ENCODE measurements at places on chromosomes 1 and 21. TPM values are rescaled to one million over a fixed set of nuclear protein-coding genes. Genes with fewer than 3 reads are reported as not detected.

TIMM17A gene
- 75.8 TPM for total RNA-seq

DNA sequence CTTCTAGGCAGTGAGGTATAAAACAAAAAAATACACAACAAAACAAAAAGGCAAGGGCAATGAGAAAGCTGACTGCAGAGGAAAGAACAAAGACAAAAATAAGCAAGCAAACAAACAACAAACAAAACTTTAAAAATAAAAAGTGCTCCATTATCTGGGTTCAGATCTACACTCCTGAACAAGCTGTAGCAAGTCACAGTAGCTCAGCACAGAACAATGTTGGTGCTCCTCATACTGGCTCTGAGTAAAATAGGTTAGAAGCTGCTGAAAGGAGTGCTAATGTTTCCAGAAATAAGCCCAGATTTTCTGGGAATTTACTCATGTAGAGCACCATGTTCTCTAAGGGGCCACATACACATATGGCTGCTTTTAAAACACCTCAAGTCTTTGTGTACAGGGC is 16.6 kb upstream of the DUSP10 start:
- H3K36me3 ChIP-seq = peaks cover 11% of the 10 kb centered on the region
- H3K27ac ChIP-seq = no peak overlapping the region
- H3K27me3 ChIP-seq = no peaks in the 10 kb centered on the region
- no peak overlapping the region for H3K4me3 ChIP-seq

PIGR gene
- not detected for total RNA-seq

KLHL20 gene
- total RNA-seq = 15.8 TPM

GRCh38 chr1:3714284-3714741 is 37.9 kb upstream of the CCDC27 start:
- peaks cover 7% of the 10 kb centered on the region for H3K27me3 ChIP-seq
- H3K36me3 ChIP-seq = no peaks in the 10 kb centered on the region
- no peak for DNase-seq
- no peak overlapping the region for H3K27ac ChIP-seq
- H3K4me1 ChIP-seq = no peaks in the 10 kb centered on the region

CD5L gene
- total RNA-seq = not detected

RGS2 gene
- total RNA-seq = 5.7 TPM

- no peak overlapping the region for H3K27ac ChIP-seq
- peaks cover 31% of the 10 kb centered on the region for H3K36me3 ChIP-seq
- peaks cover 39% of the 10 kb centered on the region for H3K4me1 ChIP-seq
- peak; percentile 66 for DNase-seq
Measured at GRCh38 chr1:174998569-174999215, 1.1 kb upstream of the CACYBP start.

DNA sequence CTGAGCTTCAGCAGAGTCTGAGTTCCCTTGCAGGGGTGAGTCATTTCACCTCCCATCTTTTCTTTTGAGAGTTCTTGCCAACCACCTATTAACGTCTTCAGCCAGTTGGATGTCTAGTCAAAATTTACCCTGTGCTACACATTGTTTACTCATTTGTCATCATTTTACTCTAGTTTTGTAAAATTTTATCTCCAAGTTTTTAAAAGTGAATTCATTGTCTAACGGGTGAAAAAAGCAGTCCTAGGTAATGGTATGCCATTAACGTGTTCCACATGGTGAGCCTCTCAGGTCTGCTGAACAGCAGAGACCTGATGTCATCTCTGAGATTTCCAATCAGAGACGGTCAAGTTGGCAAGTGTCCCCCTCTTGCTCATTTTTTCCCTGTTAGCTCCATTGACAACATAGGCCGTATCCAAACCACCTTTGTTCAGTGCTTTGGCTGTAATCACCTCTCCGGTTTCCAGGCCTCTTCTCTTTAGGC is 85.4 kb downstream of the TBX15 start:
- no peak overlapping the region for H3K4me3 ChIP-seq
- no peaks in the 10 kb centered on the region for H3K4me1 ChIP-seq
- H3K27me3 ChIP-seq = no peaks in the 10 kb centered on the region
- no peak overlapping the region for H3K27ac ChIP-seq
- no peaks in the 10 kb centered on the region for H3K36me3 ChIP-seq

GRCh38 chr1:13554798-13555197 is 28.8 kb upstream of the PDPN start:
- no peak for DNase-seq
- H3K27ac ChIP-seq = no peak overlapping the region
- no peak overlapping the region for H3K4me3 ChIP-seq
- no peaks in the 10 kb centered on the region for H3K36me3 ChIP-seq

DNA sequence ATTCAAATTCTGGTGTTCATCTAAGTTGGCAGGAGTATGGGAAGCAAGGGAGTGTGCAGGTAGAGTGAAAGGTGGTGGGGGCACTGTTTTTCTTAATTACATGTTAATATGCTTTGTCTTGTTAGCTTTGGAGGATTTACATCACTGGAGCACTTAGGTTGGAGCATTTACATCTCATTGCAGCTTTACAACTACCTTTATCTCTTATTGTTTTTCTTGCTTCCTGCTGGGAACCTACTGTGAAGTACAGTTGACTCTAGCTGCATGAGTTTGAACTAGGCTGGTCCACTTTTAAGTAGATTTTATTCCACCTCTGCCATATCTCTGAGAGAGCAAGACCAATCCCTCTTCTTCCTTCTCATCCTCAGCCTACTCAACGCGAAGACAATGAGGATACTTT is 554.8 kb upstream of the B3GALT2 start:
- H3K27ac ChIP-seq = no peak overlapping the region
- no peaks in the 10 kb centered on the region for H3K27me3 ChIP-seq
- no peak overlapping the region for H3K4me3 ChIP-seq

- no peak overlapping the region for H3K27ac ChIP-seq
- H3K4me3 ChIP-seq = no peak overlapping the region
- no peaks in the 10 kb centered on the region for H3K4me1 ChIP-seq
- no peak for DNase-seq
- H3K36me3 ChIP-seq = peaks cover 3% of the 10 kb centered on the region
Measured at GRCh38 chr1:53359225-53359933, 31.5 kb upstream of the LRP8 start.

GRCh38 chr21:42636520-42637266 is 16.7 kb upstream of the PDE9A start:
- no peaks in the 10 kb centered on the region for H3K36me3 ChIP-seq
- H3K4me1 ChIP-seq = no peaks in the 10 kb centered on the region
- H3K27ac ChIP-seq = no peak overlapping the region
- H3K27me3 ChIP-seq = peaks cover 2% of the 10 kb centered on the region

DNA sequence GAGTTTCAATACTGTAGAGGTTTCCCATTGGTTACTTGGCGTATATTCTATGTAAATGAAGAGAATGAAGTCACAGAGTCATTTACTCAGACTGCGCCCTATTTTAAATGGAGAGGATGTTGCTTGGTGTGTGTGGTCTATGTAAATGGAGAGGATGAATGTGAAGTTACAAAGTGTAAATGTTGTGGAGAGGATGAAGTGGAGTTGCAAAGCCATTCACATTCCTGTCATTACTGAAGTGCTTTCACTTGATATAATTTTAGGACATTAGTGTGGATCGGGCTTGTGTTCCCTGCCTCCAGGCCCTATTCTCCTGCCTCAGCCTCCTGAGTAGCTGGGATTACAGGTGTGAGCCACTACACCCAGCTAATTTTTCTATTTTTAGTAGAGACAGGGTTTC is 99.4 kb upstream of the CACYBP start:
- H3K27ac ChIP-seq = no peak overlapping the region
- no peak overlapping the region for H3K4me3 ChIP-seq
- H3K4me1 ChIP-seq = no peaks in the 10 kb centered on the region
- peaks cover 20% of the 10 kb centered on the region for H3K36me3 ChIP-seq

GRCh38 chr1:110477445-110477957 is 26.6 kb downstream of the PROK1 start:
- DNase-seq = peak; percentile 12
- no peaks in the 10 kb centered on the region for H3K4me1 ChIP-seq
- H3K27ac ChIP-seq = no peak overlapping the region
- H3K36me3 ChIP-seq = no peaks in the 10 kb centered on the region
- peaks cover 4% of the 10 kb centered on the region for H3K27me3 ChIP-seq
- no peak overlapping the region for H3K4me3 ChIP-seq

- peaks cover 38% of the 10 kb centered on the region for H3K4me1 ChIP-seq
- peaks cover 19% of the 10 kb centered on the region for H3K36me3 ChIP-seq
- peak within 1 kb of the TSS; percentile 98 for H3K4me3 ChIP-seq
- peak; percentile 97 for DNase-seq
- no peaks in the 10 kb centered on the region for H3K27me3 ChIP-seq
Measured at GRCh38 chr1:15847100-15847892, at the start of gene SPEN. TSS of gene SPEN (plus strand) at chr1:15847707. CDS start at chr1:15848068, 361 bp downstream.

- H3K4me1 ChIP-seq = peaks cover 37% of the 10 kb centered on the region
- DNase-seq = peak; percentile 65
- H3K4me3 ChIP-seq = peak overlapping the region; percentile 41
- H3K27ac ChIP-seq = peak overlapping the region; percentile 85
- H3K27me3 ChIP-seq = no peaks in the 10 kb centered on the region
Measured at GRCh38 chr1:44696789-44697345, 22.4 kb downstream of the ARMH1 start.

Measured in activated CD8-positive, alpha-beta T cell treated with anti-CD3 and anti-CD28 coated beads for 36 hours (primary cell).